DND-41 (cell line): ENCODE measurements at places on chromosomes 6 and 20.
A peak's percentile ranks its signal among the peaks of the same experiment; 100 is the strongest.

DNA sequence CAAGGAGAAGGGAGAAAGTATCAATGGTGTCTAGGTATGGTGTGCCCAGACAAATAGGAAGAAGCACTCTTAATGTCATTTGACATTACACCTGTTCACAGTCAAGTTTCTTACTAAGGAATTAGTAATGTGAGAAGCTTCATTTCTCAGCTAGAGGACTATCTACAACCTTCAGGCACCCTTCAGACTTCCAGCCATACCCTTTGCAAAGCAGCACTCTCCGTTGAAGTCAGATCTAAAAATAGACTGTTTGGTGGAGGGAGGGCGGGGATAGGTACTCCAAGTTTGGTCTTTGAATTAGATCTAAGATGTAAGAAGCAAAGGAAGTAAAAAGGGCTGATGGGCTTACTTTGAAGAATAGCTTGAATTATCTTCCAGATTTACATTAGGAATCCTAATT, 311.1 kb downstream of the SLC35F1 start:
- DNase-seq, result no peak

GRCh38 chr6:131182991-131183425, 47.7 kb downstream of the AKAP7 start:
- peak; percentile 37 for DNase-seq

- no peak for DNase-seq
Observed at GRCh38 chr6:16523606-16524379, 237.5 kb downstream of the ATXN1 start.

DNA sequence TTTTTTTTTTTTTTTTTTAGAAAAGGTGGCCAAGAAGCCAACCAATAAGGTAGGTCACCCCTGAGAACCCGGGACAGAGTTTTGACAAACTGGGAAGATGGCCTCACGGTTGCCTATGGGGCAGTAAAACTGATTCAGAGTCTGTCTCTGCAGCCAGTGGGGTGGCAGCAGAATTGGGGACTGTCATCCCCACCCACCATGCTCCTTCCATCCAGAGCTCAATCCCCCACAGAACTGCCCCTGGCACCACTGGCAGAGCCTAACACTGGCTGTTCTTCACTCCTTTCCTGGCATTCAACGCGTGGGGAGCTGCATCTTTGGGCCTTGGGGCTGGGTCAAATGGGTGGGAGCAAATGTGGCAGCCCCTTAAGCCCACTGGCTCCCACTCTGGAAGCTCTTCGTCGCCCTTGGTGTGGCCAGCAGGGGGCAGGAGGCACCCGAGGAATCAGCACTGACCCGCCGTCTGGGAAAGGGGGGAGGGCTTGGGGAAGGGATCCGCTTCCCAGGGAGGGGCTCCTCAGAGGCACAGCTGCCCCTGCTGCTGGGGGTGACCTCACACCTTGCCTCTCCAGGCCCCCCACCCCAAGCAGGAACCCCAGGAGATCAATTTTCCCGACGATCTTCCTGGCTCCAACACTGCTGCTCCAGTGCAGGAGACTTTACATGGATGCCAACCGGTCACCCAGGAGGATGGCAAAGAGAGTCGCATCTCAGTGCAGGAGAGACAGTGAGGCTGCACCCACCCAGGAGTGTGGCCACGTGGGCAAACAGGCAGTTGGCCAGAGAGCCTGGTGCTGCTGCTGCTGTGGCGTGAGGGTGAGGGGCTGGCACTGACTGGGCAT, 10.4 kb downstream of the CD40 start:
- DNase-seq, result peak; percentile 29

DNA sequence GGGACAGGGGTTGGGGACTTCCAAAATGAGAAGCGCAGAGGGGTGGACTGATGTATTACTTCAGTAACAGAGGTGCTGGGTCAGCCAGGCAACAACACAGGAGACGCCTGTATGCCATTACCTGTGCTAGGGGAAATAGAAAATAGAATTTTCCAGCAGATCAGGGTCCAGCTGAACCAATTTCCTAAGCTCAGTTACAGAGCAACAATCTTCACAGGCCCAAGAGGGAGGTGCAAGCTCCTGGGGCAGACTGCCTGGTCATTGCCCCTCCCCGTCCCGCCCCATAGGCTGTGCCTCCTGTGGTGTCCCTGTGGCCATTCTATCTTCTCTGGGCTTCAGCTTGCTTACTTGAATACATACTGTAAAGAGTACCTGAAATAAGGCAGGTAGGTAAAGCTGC, 3.7 kb downstream of the KCNK5 start:
- no peak for DNase-seq

GRCh38 chr6:165876588-165876987, 213.5 kb upstream of the PDE10A start:
- no peak for DNase-seq

- no peak for DNase-seq
Observed at GRCh38 chr6:167697316-167697715, 129.4 kb upstream of the AFDN start.

GRCh38 chr20:63691711-63692435, 4.6 kb upstream of the TNFRSF6B start:
- DNase-seq, result no peak

DNA sequence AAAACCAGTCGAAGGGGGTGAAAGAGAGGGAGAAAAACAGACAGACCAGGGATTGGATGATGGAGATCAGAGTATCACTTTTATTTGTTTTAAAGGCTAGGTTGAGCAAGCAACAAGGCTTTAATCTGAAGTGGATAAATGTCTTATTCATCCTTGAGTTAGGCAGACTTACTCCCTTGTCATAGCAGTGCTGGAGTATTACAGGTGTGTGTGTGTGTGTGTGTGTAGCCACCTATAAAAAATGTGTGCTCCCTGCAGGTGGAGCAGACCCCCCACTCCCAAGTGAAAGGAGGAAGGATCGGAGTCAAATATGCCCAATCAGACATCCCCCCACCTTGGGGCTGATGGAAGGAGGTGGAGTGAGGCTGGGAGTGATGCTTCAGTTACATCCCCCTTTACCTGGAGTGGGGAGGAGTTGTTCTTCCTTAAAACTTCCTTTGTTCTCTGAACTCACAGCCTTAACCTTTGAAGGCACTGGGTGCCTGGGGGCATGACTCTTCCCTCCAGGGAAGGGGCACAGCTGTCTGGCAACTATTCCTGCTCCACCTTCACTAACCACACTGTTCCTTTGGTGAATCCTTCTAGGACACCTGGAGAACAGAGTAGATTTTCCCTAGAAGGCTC, 27.3 kb downstream of the PTK7 start:
- no peak for DNase-seq

GRCh38 chr6:148087659-148088058, 255.0 kb upstream of the SASH1 start:
- no peak for DNase-seq

- no peak for DNase-seq
Observed at GRCh38 chr6:116018976-116019375, 41.7 kb downstream of the FRK start.

DNA sequence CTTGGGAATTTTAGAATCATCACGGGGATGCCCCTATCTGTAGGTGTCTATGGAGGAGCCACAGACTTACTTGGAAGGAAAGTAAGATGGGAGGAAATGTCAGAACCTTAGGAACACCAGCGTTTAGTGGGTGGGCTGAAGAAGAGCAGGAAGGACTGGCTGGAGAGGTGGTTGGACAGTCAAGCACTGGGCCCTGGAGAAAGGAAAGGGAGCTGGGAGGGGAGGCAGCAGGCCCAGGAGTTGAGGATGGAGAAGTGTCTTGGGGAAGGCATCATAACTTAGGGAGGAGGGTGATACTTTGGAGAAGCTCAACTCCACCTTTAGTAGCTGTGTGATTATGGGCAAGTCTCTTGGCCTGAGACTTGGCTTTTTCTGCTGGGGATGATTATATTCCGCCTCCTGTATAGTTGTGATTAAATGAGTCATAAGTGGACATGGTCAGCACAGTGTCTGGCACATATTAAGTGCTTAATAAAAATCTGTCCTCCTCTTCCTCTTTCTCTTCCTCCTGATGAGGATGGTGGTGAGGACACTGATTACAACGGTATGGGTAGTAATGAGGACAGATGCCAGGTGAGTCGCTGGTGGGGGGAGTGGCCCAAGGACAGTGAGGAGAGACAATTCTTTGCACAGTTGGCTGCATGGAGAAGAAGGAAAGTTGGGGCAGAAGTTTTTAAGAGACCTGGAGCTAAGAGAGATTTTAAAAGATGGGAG, 125.7 kb downstream of the TOX2 start:
- DNase-seq, result no peak

DNA sequence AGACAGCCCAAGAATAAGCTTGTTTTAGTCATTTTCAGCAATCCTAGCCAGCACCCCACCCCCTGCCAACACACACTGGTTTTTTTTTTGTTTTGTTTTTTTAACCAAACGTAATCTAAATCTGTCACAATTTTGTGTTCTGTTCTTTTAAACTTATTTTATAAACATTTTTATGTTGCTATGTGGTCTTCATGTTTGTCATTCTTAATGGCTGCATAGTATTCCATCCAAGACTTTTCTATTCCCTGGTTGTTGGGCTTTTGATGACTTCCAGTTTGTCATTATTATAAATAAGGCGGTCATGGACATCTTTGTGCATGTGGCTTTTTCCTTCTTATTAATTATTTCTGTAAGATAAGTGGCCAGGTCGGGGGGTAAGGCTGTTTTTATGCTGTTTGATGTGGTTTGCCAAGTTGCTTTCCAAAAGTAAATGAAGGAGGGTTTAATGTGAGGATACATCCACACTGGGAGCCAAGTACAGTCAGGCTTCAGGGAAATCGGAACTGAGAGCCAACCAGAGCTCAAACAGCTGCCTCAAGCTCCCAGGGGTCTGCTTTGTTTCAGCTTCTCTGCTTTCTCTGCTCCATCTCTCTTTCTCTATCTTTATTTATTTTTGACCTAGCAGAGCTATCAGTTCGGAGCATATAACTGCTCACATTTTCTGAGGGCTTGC, 125.8 kb downstream of the VEGFA start:
- DNase-seq, result no peak

- DNase-seq, result no peak
Observed at GRCh38 chr6:113596387-113597230, 260.5 kb upstream of the MARCKS start.

DNA sequence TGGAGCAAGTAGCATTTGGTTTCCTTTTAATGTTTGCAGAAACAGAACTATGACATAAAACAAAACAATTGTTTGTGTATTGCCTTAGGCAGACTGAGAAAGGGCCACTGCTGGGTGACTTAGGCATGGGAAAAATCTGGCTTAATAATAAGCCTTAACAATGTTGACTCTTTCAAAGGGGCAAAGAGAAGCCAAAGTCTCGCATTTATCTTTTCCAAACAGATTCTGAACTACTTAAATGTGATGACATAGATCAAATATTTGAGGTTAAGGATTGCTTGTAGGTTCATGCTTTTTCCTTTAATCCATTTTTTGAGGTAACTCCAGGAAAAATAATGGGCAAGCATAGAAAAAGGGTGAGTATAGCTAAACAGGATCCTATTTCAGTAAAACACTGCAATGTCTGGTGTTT, 39.6 kb downstream of the ADAT2 start:
- DNase-seq, result no peak

- DNase-seq, result no peak
Observed at GRCh38 chr20:24060851-24061590, 72.4 kb upstream of the GGTLC1 start.

DNA sequence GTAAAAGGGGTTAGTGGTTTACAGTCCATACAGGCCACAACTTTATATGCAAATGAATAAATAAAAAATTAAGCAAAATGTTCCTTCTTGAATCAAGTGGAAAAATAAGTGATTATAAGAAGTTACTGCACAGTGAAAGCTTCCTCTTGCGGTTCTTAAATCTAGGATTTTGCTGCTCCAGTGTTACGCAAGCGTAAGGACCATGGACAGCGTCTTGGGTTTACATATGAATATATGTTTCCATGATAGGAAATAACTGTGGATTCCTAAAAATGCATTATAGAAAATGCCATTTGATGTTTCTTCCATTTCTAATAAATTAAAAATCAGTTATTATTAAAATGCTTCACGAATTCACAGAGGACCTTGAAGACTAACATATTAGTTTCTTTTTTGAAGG, 176.6 kb upstream of the POU3F2 start:
- DNase-seq, result peak; percentile 57

DNA sequence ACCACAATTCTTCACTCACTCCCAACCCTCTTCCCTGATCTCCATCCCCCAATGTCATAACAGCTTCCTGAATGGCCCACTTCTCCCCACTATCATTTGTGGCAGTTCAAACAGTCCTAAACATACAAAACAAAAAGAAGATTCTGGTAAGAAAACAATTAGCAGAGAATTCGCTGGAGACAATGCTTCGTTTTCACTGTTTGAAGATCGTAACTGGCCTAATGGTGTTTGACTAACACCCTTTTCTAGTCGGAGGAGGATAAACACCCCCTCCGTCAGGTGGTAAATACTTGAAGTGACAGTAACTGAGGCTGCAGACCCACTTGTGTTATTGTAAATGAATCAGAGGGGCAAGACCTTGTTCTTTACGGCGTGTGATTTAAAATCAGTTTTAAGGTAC, 3.8 kb downstream of the EYA2 start:
- DNase-seq, result no peak

GRCh38 chr6:42978487-42978838, 518 bp downstream of the PEX6 start:
- peak; percentile 20 for DNase-seq

DNA sequence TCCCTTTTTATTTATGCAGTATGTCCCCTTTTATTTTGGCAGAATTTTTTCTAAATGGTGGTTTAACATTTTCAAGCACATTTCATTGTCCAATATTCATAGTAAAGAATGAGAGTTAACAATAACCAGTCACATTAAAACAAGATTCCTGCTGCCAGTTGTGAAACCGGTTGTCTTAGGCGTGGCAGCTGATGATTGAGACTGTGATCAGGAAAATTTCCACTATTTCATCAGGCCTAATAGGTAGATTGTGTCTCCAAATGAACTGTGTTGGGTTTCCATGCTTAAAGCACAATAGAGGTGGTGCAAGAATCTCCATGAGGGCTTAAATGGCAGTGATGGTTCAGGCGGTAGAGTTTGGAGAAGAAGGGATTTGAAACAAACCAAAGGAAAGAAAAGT, 15.3 kb downstream of the PRDM1 start:
- DNase-seq, result no peak

- DNase-seq, result no peak
Observed at GRCh38 chr6:165931675-165932074, 236.0 kb downstream of the TBXT start.

GRCh38 chr6:161536224-161536630, 262.4 kb upstream of the AGPAT4 start:
- no peak for DNase-seq
